ENCODE measurements at places on chromosomes 16 and 17.
A peak's percentile ranks its signal among the peaks of the same experiment; 100 is the strongest.

DNA sequence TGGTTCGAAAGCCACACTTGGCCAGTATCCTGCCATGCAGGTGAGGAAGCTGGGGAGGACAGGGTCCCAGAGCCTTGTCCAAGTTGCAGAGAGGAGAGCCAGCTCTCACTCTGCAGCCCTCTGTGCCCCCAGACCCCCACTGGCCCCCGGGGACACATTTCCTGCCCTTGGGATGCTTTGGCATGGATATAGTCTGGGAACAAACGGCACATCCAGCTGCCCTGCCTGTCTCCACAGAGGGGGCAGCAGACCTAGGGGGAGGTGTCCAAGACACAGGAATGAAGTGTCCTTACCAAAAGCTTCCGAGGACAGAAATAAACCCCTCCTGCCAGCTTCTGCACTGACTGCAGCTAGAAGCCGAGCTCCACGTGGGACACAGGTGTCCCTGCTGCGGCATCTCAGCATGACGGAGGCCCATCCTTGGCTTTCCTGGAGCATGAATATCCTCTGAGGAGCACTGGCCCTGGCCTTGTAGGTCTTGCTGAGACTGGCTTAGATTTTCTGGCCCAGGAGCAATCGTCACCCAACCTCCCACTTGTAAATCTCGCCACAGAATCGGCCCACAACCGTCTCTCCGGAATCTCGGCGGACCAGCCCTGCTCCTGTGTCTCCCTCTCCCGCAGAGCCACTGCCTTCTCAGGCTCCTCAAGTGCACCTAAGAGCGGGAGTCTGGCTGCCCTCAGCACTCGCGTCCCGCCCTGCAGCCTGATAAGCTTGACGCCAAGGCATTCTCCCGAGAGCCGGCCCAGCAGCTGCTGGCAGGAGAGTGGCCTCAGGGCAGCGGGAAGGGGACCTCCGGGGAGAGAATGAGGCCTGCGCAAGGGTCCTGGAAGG, 1.1 kb upstream of the CAPN15 start:
- peak; percentile 26 for DNase-seq

- DNase-seq, result peak; percentile 72
Measured at GRCh38 chr17:43356999-43357398, 41.8 kb upstream of the ARL4D start.

- DNase-seq, result no peak
Measured at GRCh38 chr17:30594223-30594952, 117.2 kb downstream of the GOSR1 start.

- no peak for DNase-seq
Measured at GRCh38 chr17:32831627-32832243, 45.2 kb downstream of the MYO1D start.

DNA sequence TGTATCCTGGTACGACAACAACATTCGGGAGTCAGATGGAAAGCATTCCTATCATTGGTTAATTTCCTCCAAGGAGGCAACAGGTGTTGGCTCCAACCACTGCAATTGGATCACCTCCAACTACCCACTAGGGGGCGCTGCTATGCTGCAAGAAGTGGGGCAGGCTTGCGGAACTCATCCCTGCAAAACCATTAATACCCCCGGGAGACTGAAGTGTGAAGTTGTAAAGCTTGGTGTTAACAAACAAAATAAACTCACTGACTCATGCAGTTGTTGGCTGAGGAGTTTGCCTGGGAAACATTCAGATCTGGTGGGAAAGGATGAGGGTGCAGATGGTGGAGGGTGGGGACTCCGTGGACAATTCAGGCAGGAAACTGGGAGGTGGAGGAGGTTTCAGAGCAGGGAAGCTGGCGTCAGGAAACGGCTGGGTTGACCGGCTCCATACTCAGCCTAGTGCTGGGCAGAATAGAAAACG, 84.9 kb downstream of the HS3ST2 start:
- DNase-seq, result peak; percentile 27

DNA sequence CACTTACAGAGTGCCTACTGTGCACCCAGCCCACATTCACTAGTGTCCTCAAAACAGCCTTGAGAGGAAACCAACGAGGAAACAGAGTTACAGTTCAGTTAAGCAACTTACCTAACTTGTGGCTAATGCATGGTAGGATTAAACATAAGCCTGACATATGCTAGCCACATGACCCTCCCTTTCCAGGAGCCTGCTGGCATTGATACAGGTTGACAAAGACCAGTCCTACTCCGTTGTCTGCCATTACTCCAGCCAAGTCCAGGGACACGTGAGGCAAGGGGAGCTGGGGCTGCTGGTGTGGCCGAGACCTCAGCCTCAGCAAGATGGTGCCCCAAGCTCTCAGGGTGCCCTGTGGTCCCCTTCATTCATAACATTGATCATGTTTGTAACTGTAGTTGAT, 37.9 kb downstream of the SNX20 start:
- DNase-seq, result no peak

DNA sequence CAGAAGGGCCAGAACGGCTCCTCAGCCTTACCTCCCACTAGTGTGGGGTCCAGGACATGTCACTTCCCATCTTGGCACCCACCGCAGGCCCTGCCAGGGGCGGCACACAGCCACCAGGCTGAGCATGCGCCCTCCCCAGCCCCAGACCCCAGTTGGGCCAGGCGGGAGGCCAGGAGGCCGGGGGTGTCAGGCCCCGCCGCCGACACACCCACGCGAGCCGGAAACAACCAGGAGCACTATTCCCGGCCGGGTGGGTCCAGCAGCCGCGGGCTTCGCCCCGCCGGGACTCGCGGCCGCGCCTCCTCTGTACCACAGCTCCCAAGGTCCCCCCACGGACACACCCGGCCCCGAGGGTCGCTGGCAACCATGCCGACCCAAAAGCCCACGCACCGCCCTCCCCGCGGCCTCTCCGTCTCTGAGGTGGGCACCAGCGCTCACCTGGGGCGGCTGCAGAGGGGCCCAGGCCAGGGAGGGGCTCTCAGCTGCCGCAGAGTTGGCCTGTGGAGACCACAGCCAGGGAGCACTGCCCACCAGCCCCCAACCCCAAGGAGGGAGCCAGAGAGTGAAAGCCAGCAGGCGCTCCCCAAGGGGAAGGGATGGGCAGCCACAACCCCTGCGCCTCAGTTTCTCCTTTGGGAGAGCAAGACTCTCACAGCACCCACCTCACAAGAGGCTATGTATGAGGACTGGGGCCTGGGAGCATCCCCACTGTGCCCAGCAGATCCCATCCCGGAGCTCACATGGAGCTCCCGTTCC, 18.0 kb downstream of the B9D1 start:
- no peak for DNase-seq

DNA sequence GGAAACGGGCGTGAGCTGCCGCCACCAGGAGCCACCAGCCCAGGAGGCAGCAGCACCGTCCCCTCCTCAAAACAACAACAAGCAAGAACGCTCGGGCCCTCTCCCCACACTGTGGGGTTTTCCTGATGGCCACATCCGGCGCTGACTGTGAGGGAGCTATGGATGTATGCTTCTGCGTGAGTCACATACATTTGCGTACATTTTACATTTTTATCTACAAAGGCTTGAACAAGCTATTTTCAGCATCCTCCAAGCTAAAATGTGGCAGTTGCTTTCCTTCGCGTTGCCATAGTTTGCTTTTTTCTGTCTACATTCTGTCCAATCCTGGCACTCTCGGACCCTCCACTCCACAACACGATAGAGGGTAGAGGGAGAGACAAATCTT, 2.0 kb upstream of the ABR start:
- no peak for DNase-seq

GRCh38 chr17:20026960-20027359, 17.8 kb downstream of the SPECC1 start:
- DNase-seq, result no peak

DNA sequence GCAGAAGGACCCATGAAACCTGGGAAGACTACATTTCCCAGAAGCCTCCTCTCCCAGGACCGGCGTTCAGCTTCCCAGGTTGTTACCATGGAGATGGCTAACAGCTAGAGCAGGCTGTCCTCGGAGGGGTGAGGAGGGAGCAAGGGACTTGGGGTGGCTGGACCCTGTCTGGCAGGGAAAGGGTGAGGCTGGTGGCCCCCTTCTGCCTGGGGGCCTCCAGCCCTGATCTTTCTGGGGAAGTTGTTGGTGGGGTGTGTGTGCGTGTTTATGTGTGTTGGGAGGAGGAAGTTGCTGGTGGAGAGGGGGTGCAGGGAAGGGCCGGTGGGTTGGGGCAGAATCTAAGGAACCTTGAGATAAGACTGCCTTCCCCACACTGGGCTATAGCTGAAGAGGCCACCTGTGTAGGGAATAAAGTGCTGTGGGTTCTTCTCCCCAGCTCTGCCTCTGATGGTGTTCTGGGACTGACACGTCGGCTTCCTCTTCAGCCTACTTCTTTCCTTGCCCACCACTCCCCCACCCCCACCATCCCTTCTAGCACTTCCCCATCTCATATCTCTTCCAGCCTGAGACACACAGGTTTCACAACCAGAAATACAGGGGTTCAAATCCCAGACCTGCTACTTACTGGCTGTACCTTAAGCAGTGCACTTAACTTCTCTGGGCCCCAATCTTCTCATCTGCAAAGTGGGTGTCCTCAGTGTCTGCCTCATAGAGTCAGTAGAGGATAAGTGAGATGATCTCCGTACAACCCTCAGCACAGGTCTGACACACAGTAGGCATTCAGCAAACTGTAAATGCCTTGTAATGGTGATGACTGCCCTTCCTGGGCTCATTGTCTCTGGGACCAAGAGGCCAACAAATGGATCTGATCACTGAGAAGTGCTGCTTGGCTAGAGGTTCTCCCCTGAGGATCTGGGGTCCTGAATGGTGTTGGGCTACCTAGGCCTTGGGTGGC, at the start of gene DRC7:
TSS of gene DRC7 (plus strand) at position 82 of the 955 bp plus-strand sequence. CDS start 3,144 bp downstream, outside the sequence.
- peak; percentile 15 for DNase-seq

DNA sequence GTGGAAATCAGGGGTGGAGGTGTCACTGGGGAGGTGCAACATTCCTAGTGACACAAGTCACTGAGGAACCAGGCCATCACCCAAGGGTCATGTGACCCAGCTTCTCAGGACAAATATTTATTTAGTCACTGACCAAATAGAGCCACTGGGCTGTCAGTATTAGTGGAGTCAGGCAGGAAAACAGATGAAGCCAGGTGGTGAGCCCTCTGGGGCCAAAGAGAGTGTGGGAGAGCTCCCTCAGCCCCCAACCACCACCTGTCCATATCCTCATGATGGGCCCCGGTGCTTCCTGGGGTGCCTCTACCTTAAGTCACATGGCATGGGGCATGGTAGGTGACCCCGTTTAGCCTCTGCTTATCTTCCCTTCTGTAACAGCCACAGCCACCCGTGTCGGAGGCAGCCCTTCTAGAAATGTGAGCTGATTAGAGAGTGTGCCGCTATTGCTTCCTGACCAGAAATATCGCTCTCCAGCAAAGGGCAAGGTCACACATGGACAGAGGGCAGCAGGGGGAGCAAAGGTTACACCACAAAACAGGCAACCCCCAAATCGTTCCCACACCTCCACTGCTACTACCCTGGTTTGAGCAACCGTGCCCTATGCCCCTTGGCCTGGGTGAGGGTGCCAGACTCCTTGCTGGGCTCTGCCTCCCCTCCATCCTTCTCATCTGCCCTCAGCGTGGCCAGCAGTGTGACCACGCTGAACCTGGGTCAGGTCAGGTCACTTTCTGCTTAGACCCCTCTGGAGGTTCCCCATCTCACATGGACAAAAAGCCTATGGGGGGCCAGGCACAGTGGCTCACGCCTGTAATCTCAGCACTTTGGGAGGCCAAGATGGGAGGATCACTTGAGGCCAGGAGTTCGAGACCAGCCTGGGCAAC, 8.6 kb upstream of the AKTIP start:
- no peak for DNase-seq

DNA sequence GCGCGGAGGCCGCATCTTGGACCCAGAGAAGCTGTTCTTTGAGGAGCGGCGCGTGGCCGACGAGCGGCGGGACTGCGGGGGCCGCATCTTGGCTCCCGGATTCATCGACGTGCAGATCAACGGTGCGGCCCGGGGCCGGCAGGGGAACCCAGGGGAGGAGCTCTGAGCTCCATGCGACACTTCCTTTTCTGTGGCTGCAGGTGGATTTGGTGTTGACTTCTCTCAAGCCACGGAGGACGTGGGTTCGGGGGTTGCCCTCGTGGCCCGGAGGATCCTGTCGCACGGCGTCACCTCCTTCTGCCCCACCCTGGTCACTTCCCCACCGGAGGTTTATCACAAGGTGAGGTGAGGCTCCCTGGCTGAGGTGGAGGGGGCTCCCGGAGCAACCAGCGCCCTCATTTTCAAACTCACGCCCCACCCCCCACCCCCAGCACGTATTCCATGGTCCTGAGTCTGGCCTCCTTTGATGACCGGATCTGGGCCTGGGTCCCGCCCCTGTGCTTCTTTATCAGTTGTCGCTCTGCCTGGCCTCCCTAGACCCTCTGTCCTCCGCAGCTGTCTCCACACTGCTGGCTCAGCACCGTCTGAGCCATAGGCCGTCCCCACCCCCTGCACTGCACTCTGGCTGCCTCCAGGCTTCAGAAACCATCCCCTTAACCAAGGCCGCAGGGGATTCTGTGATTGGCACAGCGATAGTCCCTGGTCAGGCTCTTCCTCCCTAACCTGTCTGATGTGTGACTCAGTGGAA, 787 bp downstream of the AMDHD2 start:
- no peak for DNase-seq

DNA sequence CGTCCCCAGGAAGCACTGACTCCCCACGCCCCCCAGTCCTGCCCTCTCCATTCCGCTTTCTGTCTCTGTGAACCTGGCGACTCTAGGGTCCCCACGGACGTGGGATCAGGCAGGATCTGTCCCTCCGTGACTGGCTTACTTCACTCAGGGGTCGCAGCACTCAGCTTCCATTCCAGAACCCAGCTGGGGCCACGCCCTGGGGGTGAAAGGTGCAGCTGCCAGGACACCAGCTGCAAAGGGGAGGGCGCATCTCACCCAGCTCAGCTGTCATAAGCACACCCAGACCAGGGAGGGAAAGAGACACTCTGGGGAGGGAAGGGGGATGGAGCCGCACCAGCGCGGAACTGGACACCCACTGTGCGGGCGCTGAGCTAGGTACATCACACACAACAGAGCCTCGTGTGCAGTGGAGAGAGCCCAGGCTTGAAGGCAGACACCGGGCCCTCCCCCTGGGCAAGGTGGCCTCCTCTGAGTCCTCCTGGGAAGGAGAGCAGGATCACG, 18.5 kb upstream of the HEXD start:
- no peak for DNase-seq

- no peak for DNase-seq
Measured at GRCh38 chr17:4766723-4767122, 5.0 kb upstream of the TM4SF5 start.

- DNase-seq, result no peak
Measured at GRCh38 chr17:6160232-6160555, 90.0 kb downstream of the WSCD1 start.

GRCh38 chr16:49931916-49932315, 76.0 kb upstream of the ZNF423 start:
- no peak for DNase-seq

DNA sequence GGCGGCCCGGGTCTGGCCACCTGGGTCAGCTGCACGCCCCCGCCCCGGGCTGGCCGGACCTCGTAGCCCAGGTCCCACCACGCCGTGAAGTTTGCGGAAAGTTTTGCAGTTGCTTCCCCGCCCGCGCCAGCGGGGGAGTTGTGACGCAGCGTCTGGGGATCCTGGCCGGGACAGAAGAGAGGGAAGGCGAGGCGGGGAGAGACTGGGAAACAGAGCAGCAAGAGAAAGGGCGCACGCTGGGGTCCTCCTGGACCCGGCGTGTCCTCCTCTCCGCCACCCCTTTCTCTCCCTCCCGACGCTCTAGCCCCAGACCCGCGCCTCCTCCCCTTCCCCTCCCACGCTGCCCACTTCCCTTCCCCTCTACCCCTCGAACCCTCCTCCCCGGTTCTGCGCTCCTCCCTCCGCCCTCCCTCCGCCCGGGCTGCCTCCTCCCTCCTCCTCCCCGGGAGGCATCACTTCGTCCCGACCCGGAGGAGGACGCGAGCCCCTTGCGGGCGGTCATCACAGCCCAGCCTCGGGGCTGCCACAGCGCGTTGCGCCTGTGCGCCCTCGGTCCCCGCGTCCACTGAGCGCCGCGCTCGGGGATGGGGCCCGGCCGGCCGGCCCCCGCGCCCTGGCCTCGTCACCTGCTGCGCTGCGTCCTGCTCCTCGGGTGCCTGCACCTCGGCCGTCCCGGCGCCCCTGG, at the start of gene MRC2:
TSS of gene MRC2 (plus strand) at position 452 of the 685 bp plus-strand sequence. CDS start at position 585, 133 bp downstream.
- DNase-seq, result no peak
